ENCODE measurements at places on chromosomes 1 and 21.

DNA sequence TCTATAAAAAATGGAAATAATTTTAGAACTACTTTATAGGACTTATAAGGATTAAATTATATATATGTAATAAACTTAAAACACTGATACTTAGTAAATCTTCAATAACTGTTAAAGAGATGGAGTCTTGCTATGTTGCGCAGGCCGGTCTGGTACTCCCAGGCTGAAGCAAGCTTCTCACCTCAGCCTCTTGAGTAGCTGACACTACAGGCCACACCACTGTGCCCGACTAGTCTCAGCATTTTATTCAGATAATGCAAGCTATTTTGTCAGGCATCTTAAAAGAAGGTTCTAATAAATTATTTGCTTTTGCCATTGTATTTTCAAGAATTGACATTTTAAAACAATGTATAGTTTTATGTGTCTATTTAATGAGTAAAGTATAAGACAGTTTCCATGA lies 20.8 kb downstream of the CNST start:
- DNase-seq = no peak

DNA sequence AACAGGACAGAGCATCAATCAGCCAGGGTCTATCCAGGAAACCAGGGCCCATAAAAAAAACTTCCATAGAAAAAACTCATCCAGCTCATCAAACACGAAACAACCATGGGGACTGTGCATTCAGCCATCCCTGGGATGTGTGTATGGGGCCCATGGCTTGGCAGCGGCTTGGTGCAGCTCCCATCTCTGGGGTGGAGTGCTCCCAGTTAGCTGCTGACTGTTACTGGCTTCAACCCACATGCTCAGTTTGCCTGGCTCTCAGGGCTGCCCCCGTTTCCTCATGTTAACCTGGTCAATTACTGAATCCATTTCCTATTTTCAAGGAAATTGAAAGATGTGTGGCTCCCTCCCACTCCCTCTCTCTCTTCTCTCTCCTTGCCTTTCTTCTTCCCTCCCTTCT lies 37.3 kb upstream of the STUM start:
- DNase-seq = no peak

DNA sequence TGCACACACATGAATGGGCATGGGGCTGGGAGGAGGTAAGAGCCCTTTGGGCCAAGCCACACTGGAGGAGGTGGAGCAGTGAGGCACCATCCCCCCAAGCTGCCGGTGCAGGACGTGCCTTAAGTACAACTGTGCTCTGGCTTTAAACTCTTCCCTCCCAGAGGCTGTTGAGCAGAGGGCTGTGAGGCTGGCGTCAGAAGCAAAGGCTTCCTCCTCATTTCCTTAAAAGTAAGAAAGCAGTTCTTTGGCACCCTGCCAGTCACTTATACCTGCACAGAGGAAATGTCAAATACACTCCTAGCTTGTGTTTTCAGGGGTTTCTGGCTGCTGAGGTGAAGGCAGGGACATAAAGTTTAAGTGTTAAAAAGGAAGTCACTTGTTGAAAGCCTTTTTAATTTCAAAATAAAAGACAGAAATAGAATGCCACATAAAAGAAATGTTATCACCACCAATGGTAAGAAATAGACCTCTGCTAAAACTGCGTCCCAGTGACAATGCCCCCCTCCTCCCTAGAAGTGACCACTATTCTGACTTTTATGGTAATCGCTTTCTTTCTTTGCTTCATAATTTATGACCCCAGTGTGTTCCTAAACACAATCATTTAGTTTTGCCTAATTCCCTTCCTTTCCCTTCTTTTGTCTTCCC lies 33.0 kb downstream of the LAMC2 start:
- no peak for DNase-seq

DNA sequence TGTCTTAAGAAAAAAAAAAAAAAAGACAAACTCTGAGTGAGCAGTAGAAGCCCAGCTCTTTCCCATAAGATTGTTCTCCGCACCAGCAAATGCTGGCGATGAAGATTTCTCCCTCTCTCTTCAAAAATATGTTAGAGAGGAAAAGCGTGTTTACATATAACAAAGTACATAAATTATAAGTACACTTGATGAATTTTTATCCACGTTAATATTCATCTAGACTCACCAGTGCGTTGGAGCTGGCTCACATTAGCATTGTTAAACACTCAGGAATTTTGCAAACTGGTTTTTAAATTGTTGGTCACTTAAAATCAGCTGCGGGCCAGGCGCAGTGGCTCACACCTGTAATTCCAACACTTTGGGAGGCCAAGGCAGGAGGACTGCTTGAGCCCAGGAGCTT lies 56.0 kb downstream of the RUNX3 start:
- no peak for DNase-seq

DNA sequence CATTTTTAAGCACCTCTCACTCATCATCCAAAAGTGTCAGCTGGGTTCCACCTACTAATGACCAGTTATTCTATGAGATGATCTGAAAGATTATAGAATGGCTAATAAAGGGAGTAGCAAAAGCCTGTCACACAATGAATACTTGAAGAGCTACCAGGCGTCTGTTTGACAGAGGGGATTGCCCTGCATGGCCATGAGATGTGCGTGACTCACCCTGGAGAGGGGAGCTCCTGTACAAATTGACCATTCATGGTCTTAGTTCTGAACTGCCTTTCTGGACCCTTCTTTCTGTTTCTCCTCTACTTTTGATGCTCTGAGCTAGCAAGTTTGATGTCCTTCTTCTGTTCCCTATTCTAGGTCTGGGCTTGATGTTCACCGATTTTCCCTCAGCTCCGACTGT lies 85.2 kb upstream of the ABCD3 start:
- no peak for DNase-seq

GRCh38 chr1:23169195-23169575 lies 529 bp upstream of the LUZP1 start:
- no peak for DNase-seq

- DNase-seq = no peak
Observed at GRCh38 chr1:9361630-9362260, 69.1 kb downstream of the SPSB1 start.

DNA sequence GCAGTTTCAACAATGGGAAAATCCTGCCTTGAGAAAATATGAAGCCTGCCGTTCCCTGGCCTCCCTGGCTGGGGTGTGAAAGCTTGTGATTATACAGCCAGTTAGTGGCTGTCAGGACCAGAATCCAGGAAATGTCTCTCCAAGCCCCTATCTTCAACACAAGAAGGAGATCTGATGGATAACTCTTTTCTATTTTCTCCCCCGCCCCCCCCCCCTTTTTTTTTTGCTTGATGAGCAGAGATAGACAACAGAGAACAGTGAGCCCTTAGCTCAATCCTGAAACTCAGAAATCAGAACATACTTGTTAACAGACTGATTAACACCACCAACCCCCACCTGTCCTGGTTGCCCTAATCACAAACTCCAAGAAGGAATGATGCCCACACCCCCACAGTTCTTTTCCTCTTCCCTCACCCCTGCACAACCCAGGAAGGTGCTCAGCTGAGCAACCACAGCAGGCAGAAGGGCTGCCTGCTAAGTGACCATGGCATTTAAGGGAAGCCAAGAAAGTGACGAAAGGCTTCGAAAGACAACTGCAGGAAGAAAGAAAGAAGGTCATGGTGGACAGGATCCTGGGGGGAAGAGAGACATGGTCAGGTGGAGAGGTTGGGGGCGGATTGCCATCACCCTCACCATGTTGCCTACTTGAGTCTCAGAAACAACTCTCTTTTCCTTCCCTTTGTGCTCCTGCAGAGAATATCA lies 12.3 kb upstream of the DENND2D start:
- no peak for DNase-seq

- DNase-seq = no peak
Observed at GRCh38 chr1:20355828-20356735, 65.4 kb downstream of the VWA5B1 start.

- DNase-seq = no peak
Observed at GRCh38 chr1:178143730-178144690, 50.1 kb downstream of the RASAL2 start.

DNA sequence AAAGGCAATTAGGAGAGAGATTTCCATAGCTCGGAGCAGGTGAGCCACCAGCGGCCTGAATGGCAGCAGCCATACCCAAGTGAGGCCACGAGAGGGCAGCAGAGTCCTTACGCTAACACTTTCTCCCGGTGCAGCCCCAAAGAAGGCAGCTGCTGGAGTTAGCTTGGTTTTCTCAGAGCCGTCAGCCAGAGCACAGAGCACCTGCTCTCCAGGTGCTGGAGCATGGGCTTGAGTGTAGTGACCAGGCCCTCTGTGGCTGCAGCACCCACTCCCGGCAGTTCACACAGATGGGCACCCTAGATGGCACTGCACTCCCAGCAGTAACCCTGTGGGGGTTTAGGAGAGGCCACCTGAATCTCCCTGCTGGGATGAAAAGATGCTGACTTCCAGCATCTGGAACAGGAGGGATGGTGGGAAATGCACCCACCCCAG lies 45.8 kb downstream of the TMCC2 start:
- DNase-seq = no peak

GRCh38 chr1:162541619-162542141 lies 19.8 kb upstream of the UAP1 start:
- no peak for DNase-seq

GRCh38 chr21:36846631-36847030 lies 119.8 kb downstream of the HLCS start:
- no peak for DNase-seq

GRCh38 chr1:208066583-208066982 lies 155.7 kb upstream of the CD34 start:
- no peak for DNase-seq

- no peak for DNase-seq
Observed at GRCh38 chr1:41408691-41409090, 47.5 kb downstream of the FOXO6 start.

- DNase-seq = no peak
Observed at GRCh38 chr21:32403201-32403777, 9.2 kb upstream of the EVA1C start.

GRCh38 chr1:55690366-55690765 lies 475.2 kb upstream of the USP24 start:
- DNase-seq = no peak

- DNase-seq = no peak
Observed at GRCh38 chr1:165397944-165398343, 41.4 kb upstream of the LMX1A start.

DNA sequence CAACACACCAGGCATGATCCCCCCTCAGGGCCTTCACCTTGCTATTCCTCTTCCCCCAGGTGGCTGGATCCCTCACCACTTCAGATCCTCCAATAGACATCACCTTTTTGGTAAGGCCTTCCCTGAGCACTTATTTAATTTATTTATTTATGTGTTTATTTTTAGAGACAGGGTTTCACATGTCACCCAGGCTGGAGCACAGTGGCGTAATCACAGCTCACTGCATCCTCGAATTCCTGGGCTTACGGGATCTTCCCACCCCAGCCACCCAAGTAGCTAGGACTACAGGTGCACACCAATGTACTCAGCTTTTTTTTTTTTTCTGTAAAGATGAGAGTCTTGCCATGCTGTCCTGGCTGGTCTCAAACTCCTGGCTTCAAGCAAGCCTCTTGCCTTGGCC lies 17.2 kb downstream of the KCNN3 start:
- DNase-seq = no peak

GRCh38 chr1:67201891-67202290 lies 35.6 kb downstream of the IL23R start:
- no peak for DNase-seq

GRCh38 chr1:172754609-172755008 lies 95.7 kb downstream of the FASLG start:
- no peak for DNase-seq

DNA sequence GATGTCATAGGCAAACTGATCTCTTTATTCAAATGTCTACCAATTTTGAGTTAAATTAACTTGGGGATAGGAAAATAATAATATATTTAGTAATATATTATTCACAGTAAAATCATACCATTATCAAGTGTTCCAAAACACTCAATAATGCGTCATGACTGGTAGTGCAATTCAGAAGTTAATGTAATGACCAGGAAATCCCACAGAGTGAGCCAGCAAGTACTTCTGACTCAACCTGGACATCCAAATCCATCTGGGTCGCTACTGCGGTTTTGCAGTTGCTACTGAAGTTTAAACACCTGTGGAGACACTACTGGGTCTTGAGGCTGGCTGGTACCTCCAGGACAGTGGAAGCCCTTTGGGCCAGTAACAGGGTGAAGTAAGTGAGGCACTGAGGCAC lies 44.8 kb downstream of the DPYD start:
- no peak for DNase-seq

DNA sequence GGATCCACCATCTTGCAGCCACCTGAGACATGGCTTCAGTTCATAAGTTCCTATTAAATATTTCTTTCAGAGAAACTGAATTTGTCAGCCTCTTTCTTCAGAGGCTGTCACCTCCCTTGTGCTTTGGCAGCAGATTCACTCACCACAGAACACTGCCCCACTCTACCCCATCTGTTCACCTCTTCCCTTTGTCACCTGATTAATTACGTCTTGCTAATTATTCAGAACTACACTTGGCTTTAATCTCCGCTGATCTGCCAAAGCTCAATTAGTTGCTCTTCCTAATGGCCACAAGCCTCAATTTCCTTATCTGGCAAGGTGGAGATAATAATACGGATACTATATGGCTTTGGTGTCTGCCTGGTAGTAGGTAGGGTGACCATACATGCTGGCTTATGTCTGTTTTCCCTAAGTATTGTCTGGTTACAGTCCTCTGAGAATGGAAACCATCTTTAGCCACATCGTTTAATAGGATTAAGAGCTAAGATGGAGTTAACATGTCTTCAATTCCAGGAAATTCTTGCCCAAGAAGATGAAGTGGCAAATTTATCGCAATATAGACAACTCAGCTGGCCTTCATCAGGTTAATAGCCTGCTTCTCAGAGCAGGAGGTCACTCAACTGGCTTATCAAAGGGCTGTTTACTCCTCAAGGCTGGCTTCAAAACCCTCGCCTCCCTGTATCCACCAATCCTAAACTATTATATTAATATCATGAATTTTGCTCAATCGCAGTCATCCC lies 58.2 kb upstream of the ADAR start:
- no peak for DNase-seq

- no peak for DNase-seq
Observed at GRCh38 chr1:215400741-215401140, 166.4 kb upstream of the KCTD3 start.

- no peak for DNase-seq
Observed at GRCh38 chr1:192998536-192998935, 60.6 kb downstream of the UCHL5 start.

DNA sequence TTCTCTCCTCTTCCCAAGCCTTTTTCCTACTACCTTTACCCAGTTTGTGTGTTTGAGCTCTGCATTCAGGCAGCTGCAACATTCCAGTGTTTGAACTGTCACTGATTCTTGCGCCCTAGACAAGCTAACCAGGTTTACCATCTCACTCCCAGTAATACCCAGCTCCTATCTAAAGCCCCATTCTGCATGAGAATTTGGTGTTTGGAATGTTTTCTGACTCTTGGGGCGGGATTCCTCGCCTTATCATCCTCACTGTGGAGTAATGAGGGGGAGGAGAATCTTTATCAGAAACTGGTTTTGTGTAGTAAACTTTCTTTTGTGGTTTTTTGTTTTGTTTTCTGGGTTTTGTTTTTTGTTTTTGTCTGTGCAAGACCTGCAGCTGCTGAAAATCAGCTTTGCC lies 36.5 kb downstream of the NCF2 start:
- no peak for DNase-seq

GRCh38 chr1:91895832-91896556 lies 10.0 kb upstream of the TGFBR3 start:
- no peak for DNase-seq
